ENCODE measurements at places on chromosomes 2 and 18.

GRCh38 chr2:226892729-226893128, 56.9 kb downstream of the RHBDD1 start:
- DNase-seq, result no peak

DNA sequence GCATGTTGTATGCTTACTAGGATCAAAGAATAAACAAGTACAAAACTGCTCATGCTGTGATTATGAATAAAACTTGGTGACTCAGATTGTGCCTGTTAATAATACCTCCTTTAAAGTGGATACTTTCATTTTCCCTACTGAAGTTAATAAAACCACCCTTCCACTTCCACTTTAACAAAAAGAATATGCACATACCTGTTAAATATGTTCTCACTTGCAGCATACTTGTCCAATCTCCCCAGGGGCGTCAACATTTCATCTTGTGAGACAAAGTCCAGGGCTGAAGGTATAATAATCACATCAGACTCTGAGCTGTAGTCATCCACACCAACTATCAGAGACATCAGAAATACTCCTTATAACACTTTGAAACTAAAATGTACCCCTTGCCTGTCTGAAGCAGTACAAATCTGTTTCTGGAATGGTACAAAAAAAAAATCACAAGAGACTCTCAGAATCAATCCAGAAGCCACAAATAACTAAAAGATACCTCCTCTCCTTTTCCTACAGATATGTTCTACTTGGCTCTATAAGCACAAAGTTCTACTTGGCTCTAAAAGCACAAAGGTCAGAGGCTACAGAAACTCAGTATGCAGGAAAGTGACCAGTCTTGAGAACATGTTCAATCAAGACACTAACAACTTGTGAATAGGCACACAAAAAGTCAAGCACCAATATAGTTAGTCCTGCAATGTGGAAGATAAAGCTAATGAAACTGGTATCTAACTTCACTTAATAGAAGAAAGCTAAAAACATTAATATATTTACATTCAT, 19.3 kb downstream of the PPP4R1 start:
- no peak for DNase-seq

DNA sequence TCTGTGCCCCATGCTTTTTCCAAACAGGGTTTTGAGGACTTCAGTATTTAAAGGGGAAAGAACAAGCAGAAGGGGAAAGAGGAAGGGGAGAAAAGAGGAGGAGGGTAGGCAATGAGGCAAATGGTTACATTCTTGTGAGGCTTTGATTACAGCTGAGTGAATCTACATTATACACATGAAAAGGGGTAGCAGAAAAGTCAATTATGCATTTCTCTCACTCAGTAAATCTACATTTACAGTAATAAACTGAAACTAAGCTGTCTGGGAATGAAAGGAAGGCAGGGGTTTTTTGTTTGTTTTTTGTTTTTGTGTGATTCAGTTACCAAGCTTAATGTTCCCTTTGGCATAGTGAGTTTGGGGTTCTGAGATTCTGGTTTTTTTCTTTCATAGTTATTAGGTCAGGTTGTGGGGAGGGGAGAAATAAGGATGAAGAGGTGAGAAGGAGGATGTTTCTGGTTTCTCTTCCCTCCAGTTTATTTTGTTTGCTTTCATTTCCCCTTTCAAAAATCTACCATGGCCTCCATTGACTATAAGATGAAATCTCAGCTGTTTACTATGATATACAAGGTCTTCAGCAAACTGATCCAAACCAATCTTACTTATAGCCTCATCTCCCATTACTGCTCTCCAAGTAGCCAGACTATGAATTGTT, 18.7 kb downstream of the C18orf63 start:
- no peak for DNase-seq

DNA sequence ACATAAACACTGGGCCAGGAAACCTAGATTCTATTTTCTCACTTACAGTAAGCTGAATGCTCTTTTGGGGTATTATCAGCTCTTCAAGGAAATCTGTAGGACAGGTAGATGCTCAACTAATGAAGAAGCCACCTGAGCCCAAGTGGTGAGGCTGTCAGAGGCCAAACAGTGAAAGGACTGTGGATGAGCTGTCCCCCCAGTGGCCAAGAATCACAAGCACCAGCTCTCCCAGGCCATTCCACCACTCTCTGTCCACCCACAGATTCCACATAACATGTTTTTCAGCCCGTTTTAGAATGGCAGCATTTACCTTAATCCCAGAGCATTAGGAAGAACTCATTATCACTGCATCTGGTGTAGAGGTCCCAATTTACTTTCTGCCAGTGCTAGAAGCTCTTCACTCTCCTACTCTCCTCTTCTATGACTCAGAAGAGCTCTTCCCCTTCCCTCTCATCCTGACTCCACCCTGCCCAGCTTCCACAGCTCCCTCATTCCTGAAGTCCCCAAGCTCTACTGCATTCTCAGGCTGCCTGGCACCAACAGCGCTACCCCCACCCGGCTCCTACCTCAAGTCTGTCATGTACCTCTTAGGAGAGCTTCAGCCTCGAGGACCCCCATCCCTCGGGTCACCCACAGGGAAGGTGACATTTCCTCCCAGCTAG, 43.8 kb upstream of the GORASP2 start:
- DNase-seq, result no peak

DNA sequence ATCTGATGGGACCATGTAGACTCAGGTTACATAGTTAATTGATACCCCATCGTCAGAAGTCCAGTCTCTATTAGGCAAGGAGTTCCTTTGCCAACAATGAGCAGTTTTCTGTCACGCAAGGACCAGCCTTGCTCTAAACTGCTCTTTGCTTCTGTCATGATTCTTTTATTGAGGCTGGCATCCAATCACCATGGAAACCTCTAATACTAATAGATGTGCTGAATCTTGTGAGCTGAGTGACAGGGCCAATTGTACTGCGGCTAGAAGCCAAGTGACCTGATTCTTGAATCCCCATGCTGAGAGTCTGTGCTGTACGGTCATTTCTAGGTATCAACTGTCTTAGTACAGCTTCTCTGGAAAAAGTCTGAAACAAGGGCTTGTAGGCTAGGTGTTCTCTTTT, 395.6 kb downstream of the RND3 start:
- DNase-seq, result no peak

DNA sequence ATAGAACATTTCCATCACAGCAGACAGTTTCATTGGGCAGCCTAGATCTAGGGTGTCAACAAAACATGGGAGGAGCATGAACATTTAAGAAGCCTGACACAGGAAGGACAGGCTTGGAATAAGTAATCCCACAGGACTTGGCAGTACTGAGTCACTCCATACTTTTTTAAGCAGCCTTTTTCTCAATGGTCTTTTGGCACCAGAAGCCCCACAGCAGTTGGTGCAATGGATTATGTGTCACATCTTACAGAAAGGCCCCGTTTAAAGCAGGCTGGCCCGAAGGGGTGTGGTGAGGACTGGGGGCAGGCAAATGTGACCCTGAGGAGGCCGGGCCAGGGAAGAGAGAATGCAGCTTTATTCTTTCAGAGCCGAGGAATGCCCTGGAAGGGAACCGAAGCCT, 26.6 kb downstream of the SPTBN1 start:
- no peak for DNase-seq

- no peak for DNase-seq
Observed at GRCh38 chr18:42113529-42114191, 158.6 kb downstream of the PIK3C3 start.

DNA sequence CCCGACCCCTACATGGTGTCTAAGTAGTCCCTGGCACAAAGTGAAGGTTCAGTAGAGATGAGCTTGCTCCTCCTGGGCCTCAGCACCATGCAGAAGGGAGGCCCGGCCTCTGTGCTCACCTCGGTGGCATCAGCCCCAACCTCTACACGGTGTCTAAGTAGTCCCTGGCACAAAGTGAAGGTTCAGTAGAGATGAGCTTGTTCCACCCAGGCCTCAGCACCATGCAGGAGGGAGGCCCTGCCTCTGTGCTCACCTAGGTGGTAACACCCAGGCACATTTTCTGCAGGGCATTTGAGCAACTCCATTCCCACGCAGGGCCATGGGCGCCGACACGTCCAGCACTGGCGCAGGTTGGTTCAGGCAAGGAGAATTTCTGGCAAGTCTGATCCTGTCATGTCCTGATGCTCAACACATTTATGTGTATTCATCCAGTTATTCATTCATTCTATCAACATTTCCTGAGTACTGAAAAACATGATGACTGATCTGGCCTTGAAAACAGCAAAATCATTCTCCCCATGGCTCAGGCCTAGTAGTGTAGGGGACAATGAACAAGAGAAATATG, 408.2 kb upstream of the MYT1L start:
- DNase-seq, result no peak

DNA sequence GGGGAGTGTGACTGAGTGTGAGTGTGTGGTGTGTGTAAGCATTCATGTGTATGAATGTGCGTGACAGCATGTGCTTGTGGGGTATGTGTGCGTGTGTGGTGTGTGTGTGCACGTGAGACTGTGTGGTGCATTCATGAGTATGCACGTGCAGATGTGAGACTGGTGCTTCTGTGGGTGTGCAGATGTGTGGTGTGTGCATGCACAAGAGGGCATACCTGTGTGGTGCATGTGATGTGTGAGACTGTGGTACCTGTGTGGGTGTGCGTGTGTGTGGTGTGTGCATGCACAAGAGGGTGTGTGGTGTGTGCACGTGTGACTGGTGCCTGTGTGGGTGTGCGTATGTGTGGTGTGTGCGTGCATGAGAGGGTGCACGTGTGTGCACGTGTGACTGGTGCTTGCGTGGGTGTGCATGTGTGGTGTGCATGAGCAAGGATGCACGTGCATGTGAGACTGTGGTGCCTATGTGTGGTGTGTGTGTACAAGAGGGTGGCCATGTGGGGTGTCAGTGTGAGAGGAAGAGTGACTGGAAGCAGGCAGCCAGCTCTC, 213.3 kb downstream of the TWIST2 start:
- DNase-seq, result no peak

DNA sequence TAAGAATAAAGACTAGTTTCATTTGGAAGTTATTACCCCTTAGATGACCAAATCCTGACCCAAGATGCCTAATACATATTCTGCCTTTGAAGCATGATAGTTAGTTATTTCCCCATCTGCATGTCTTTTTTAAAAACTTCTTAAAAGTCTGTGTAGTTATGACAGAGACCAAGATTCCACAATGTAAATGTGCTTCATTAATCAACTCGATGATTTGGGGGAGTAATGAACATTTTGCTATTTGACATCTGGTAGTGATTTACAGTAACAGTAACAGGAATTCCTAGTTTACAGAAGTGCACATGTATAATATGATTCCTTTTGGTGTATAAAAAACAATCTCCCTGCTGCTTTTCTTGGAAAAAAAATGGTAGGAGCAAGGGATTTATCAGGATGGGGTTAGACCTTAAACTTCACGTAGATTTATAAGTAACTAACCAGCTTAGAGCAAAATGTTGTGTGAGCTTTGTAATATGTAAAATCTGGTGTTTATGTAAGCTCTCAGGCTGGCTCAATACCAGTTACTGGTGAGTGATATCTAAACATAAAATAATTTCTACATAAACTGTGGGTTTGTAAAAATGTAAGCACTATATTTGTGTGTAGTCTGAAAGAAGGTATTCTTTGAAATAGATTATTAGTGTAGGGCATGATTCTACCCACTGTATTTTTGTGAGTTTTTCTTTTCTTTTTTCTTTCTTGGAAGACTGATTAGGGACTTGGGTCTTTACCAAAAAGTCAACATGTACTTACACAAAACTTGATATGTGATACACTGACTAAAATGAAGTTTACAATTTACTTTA, 641.6 kb downstream of the EPHA4 start:
- no peak for DNase-seq

Data from activated CD4-positive, alpha-beta T cell treated with anti-CD3 and anti-CD28 coated beads, Interleukin-2, amount 50 U/mL, for 24 hours (primary cell).